ENCODE measurements at places on chromosomes 7 and 10.

- DNase-seq: no peak
Measured at GRCh38 chr7:90459888-90460287, 9.6 kb upstream of the PTTG1IP2 start.

DNA sequence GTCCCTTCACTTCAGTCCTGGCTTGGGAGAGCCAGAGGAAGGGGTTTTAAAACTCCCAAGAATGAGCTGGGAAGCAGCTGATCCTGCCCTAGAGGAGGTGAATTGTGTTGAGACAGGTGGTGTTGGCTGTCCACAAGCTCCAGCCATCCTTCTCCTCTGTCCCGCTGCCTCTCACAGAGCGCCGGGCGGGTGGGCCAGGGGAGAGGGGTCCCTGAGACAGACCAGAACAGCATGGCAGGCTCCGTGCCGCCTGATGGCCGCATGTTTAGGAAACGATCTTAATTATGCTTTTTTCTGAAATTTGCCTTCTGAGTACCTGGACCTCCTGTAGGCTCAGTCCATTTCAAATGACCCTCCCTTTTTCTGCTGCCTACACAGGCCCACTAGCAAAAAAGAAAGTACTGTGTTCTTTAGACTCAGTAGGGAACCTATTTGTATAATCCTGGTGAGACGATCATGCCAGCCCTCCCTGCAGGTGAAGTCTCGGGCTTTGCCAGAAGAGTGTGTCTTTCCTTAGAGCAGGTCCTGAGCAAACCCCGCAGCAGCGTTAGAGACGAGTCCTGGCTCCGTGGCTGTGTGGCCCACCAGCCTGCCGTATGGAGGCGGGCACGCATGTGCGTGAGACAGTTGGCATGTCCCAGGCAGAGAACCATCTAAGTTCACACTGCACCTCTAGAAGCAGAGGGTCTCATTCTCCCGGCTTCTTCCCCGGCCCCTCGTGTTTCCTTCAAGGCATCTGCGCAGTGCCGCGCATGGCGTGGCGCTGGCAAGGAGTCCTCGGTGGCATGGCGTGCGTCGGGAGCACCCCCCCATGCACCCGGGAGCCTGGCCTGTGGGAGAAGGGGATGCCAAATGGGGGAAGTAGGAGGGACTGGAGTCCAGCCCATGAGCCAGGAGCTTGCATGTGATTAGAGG lies 26.3 kb upstream of the PWWP2B start:
- DNase-seq: peak; percentile 30

GRCh38 chr7:148973256-148973655 lies 55.0 kb downstream of the PDIA4 start:
- no peak for DNase-seq

DNA sequence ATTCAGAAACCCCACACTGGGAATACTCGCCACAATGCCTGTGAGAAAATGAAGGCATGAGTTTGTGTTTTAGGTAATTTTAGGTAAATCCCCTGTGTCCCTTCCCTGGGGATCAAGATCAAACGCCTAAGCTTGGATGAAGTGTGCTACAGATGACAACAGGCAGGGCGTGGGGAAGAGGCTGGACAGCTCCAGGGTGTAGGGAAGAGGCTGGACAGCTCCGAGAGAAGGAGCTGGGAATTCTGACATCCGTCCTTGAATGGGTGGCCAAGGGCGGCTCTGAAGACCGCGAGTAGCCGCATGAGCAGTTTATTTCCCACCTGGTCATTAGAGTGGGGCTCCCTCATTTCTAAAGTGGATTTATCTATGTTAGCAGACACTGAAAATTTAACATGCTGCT lies 109.7 kb downstream of the RAMP3 start:
- DNase-seq: no peak

- no peak for DNase-seq
Measured at GRCh38 chr10:126171555-126171954, 216.7 kb downstream of the ADAM12 start.
